ENCODE measurements at places on chromosomes 6 and 20.

- no peak for DNase-seq
Observed at GRCh38 chr6:156146891-156147290, 630.3 kb upstream of the ARID1B start.

GRCh38 chr6:38580030-38580429 lies 59.7 kb downstream of the BTBD9 start:
- DNase-seq: no peak

DNA sequence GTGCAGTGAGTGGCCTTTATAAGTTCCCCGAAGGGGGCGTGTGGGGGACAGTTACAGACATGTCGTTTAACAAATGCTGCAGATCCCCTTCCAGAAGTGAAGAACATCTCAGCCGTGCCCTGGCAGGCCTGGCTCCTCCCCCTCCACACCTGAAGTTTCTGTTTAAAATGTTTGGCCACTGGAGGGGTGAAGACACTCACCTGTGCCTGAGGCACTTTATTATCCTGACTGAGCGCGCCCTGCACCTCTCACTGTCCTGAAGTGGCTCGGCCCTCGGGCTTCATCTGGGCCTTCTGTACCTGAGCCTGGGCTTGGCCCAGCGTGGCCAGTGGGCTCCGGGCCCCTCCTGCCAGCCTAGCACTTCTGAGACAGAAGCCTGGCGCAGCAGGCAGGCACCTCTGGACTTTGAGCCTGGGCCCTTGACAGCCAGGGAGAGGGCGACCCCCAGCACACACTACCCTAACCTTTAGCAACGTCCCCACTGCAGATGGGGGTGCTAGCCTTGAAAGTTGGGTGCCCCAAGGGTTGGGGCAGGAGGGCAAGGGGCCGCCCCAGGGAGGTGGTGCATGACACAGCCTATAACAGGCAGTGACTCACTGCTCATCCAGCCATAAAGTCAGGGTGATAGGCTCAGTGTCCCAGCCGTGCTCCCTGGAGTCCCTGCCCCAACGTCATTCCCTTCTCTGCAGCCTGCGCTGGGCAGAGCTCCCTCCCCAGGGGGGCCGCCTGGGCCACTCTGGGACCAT lies 13.6 kb upstream of the GATA5 start:
- no peak for DNase-seq

GRCh38 chr6:129744201-129744879 lies 34.4 kb upstream of the ARHGAP18 start:
- DNase-seq: peak; percentile 85

DNA sequence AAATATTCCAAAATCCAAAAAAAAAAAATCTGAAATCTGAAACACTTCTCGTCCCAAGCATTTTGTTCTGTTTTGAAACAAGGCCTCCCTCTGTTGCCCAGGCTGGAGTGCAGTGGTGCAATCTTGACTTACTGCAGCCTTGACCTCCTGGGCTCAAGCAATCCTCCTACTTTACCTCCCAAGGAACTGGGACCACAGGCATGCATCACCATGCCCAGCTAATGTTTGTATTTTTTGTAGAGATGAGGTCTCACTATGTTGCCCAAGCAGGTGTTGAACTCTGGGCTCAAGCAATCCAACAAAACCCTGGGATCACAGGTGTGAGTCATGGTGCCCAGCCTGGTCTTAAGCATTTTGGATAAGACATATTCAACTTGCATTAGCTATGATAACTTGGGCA lies 13.6 kb downstream of the SESN1 start:
- no peak for DNase-seq

- no peak for DNase-seq
Observed at GRCh38 chr6:4908062-4908461, 95.8 kb downstream of the RPP40 start.

- no peak for DNase-seq
Observed at GRCh38 chr6:127907960-127908640, 7.2 kb upstream of the THEMIS start.

DNA sequence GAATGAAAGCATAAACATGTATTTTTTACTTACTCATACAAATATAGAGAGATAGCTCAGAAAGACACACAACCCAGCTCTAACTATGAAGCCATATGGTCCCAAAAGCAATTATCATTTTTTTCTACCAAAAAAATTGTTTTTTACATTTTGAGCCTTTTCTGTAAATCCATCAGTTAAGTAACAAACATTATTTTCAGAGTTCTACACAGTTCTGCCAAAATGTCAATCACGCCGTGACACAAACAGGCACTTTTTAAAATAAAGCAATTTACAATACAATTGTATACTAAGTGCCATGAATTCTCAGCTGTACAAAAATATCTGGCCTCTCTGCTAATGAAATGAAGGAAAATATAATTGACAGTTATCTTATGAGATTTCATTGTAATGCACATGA lies 201.4 kb upstream of the ID4 start:
- DNase-seq: no peak

All from adipocyte (in vitro differentiated cells).